Nasal cavity respiratory epithelium epithelial cell of viscerocranial mucosa (primary cell): ENCODE measurements at places on chromosomes 7 and 10. TPM values are rescaled to one million over a fixed set of nuclear protein-coding genes. Genes with fewer than 3 reads are reported as not detected.

The CALCR gene
- not detected in 2 replicates for total RNA-seq

The SH2D4B gene
- under 0.01 and 0.07 TPM in 2 replicates for total RNA-seq

The PRKAR1B gene
- total RNA-seq, result 6.2 and 13.6 TPM in 2 replicates

The INMT gene
- total RNA-seq, result not detected in 2 replicates

The PSD gene
- total RNA-seq, result 0.68 and 0.71 TPM in 2 replicates

The AP3M1 gene
- 25.6 and 44.1 TPM in 2 replicates for total RNA-seq

The MYL7 gene
- total RNA-seq, result 0.34 and 0.43 TPM in 2 replicates

The MALRD1 gene
- total RNA-seq, result not detected in 2 replicates

The TMEM270 gene
- not detected in 2 replicates for total RNA-seq

The KLF14 gene
- 0.07 TPM in 1 of 2 replicates, not detected in the other for total RNA-seq

The PLEKHS1 gene
- total RNA-seq, result 0.28 TPM in 1 of 2 replicates, not detected in the other

The CTBP2 gene
- 110 and 190 TPM in 2 replicates for total RNA-seq

The SLC13A4 gene
- total RNA-seq, result 0.07 TPM in 1 of 2 replicates, not detected in the other

The GNAT3 gene
- not detected in 2 replicates for total RNA-seq
